ENCODE measurements at places on chromosomes 1 and 21. TPM values are rescaled to one million over a fixed set of nuclear protein-coding genes. Genes with fewer than 3 reads are reported as not detected.

DNA sequence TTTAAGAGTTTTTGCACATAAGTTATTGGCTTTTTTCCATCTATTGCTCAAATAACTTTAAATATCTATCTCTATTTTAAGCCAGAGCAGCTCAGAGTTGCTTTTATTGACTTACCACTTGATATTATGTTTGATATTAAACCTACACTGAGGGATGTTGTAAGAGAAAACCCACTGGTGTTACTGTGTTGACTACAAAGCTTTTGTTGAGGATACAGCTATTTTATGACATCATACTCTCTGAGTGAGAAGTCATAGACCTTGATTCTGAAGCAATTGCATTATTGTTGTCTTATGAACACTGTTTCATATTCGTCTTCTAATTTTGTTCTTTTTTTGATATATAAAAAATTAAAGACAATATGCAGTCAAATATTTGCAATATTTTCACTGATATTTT, 560.4 kb downstream of the PTBP2 start:
- H3K27ac ChIP-seq, result no peak overlapping the region
- no peak overlapping the region for H3K4me3 ChIP-seq
- no peaks in the 10 kb centered on the region for H3K27me3 ChIP-seq
- H3K4me1 ChIP-seq, result no peaks in the 10 kb centered on the region
- peaks cover 3% of the 10 kb centered on the region for H3K36me3 ChIP-seq

GRCh38 chr1:99629164-99629563, 16.7 kb upstream of the PALMD start:
- no peaks in the 10 kb centered on the region for H3K27me3 ChIP-seq
- H3K4me1 ChIP-seq, result no peaks in the 10 kb centered on the region
- no peaks in the 10 kb centered on the region for H3K36me3 ChIP-seq
- no peak for DNase-seq
- H3K27ac ChIP-seq, result no peak overlapping the region
- no peak overlapping the region for H3K4me3 ChIP-seq

DNA sequence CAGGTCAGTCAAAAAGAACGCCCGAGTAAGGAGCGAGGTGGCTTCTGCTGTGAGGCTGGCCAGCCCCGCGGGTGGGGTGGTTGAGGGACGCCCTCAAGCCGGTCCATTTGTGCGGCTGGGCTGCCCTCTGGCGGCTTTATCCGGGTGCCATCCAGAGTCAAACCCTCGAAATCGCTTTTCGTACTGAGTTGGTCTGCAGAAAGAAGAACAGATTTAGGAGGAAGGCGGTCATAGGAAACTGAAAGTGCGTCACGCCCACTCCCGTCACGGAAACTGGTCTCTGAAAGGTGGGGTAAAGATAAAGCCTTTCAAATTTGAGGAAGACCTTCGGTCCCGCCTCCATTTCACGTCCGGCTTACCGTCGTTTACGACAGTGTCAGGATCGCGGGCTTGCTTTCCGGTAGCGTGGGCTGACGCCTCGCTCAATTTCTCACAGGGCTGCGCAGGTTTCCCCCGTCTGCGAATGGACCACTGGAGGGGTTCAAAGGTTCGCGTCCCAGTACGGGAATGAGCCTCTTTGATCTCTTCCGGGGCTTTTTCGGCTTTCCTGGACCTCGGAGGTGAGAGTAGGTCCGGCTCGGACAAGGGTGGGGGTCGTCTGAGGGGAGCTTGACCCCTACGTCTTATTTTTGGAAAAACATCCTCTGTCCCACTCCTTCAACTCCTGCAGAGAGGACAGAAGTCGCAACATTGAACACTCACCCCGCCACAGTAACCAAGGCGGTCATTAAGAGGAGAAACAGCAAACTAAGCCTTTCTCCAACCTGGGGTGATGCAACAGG, at the start of gene HAX1:
HAX1 (plus strand) TSS at position 413 of the 782 bp plus-strand sequence; CDS start at position 508, 95 bp downstream.
- H3K27ac ChIP-seq, result peak within 1 kb of the TSS; percentile 96
- H3K27me3 ChIP-seq, result no peaks in the 10 kb centered on the region
- H3K4me3 ChIP-seq, result peak within 1 kb of the TSS; percentile 99
- peak; percentile 92 for DNase-seq
- peaks cover 5% of the 10 kb centered on the region for H3K36me3 ChIP-seq

DNA sequence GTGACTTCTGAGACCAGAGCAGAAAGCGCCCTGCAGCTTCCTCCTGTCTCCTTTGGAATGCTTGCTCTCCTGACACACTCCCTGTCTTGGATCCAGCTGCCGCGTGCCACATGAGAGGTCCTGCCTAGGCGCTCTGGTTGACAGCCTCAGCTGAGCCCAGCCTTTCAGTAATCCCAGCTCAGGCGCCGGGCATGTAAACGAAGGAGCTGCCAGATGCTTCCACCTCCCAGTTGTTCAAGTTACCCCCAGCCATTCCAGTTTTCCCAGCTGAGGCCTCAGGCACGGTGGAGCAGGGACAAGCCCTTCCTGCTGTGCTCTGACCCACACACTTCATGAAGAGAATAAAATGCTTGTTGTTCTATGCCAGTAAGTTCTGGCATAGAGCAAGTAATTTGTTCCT, 14.3 kb upstream of the CD34 start:
- H3K36me3 ChIP-seq, result no peaks in the 10 kb centered on the region
- no peak for DNase-seq
- H3K27ac ChIP-seq, result no peak overlapping the region
- peaks cover 17% of the 10 kb centered on the region for H3K27me3 ChIP-seq

DNA sequence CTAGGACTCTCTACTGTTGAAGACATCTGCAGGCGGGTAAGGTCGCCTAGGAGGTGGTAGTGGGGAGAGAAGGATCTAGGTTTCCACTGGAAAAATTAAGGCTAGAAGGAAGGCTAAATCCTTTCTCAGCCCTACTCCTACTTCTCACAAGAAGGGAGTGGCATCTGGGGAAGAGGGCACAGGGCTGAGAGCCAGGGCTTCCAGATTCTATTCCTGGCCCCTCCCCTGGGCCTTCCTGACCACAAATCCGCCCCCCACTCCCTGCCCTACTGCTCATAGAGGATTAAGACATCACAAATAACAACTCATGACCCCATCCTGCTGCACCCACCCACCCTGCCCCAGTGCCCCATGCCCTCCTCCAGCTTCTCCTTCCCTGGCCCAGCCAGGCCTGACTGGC, 2.5 kb downstream of the PHLDA3 start:
- H3K27ac ChIP-seq, result no peak overlapping the region
- H3K4me3 ChIP-seq, result no peak overlapping the region
- H3K4me1 ChIP-seq, result no peaks in the 10 kb centered on the region
- H3K27me3 ChIP-seq, result no peaks in the 10 kb centered on the region

DNA sequence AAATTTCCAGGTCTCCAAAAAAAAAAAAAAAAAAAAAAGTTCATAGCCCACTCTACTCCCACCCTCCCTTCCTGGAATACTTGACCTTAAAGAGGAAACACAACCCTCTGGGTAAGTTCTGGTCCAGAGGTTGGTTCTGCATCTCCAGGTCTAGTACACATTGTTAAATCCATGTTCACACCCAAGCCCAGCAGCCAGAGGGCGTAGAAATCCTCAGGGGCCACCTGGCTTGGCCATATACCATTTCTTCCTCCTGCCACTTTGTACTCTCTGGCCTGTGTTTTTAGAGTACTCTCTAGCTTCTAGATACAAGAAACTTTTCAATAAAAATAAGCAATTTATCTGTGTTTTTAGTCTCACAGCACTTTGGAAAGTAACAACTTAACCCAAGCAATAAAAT, 89.3 kb downstream of the PHTF1 start:
- H3K36me3 ChIP-seq, result no peaks in the 10 kb centered on the region
- no peak overlapping the region for H3K27ac ChIP-seq
- no peaks in the 10 kb centered on the region for H3K27me3 ChIP-seq
- H3K4me1 ChIP-seq, result no peaks in the 10 kb centered on the region
- no peak overlapping the region for H3K4me3 ChIP-seq
- DNase-seq, result no peak

DNA sequence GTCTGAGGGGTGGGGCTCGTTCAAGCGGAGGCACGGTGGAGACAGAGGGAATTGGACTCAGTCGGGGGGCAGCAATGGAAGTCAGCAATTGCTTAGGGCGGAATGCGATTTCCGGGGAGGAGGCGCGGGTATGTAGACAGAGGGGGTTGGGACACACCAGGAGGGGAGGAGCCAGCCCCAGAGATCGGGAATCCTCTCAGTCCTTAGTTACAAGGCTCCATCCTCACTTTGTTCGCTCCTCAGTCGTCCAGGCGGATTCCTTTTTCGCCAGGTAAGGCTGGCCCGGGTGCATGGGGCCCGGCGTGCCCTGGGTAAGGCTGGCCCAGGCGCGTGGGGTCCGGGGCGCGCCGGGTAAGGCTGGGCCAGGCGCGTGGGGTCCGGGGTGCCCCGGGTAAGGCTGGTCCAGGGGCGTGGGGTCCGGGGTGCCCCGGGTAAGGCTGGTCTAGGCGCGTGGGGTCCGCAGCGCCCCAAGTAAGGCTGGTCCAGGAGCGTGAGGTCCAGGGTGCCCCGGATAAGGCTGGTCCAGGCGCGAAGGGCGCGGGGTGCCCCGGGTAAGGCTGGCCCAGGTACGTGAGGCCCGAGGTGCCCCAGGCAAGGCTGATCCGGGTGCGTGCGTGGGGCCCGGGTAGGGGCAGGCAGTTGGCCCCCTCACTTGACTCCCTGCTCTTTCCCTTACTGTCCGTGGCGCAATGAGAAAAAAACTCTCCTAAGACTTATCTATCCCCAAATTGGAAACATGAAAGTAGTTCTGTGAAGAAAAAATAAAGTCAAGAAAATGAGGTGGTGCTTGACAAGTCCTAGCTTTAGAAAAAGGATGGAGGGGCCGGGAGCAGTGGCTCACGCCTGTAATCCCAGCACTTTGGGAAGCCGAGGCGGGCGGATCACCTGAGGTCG, at the start of gene L1TD1:
L1TD1 (plus strand) TSS at position 199 of the 894 bp plus-strand sequence. CDS start 11,780 bp downstream, outside the sequence.
- peak within 1 kb of the TSS; percentile 36 for H3K4me3 ChIP-seq
- H3K27ac ChIP-seq, result no peak within 1 kb of the TSS
- H3K27me3 ChIP-seq, result peaks cover 6% of the 10 kb centered on the region
- no peaks in the 10 kb centered on the region for H3K4me1 ChIP-seq

DNA sequence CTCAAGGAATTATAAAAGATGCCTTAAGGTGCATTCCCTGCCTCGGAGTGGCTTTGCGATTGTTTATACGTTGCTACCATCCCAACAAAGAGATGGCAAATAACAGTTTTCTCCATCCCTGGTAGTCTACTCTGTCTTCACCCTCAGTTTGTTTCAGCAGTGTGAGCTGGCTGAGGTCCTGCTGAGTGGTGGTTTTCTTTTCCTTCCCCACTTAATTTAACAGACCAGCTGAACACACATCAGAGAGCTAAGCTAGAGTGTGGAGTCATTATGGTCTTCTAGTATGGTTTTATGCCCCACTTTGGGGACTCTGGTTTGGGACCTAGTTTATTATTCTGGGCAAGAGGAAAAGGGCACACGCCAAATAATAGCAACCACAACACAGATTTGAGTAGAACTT, 2.2 kb downstream of the PIGV start:
- peaks cover 54% of the 10 kb centered on the region for H3K4me1 ChIP-seq
- no peak for DNase-seq
- peaks cover 24% of the 10 kb centered on the region for H3K36me3 ChIP-seq
- H3K27ac ChIP-seq, result peak overlapping the region; percentile 97

PRR9 gene
- not detected for total RNA-seq
